Activated CD4-positive, alpha-beta T cell treated with anti-CD3 and anti-CD28 coated beads for 36 hours (primary cell): ENCODE measurements at places on chromosomes 7 and 10.

DNA sequence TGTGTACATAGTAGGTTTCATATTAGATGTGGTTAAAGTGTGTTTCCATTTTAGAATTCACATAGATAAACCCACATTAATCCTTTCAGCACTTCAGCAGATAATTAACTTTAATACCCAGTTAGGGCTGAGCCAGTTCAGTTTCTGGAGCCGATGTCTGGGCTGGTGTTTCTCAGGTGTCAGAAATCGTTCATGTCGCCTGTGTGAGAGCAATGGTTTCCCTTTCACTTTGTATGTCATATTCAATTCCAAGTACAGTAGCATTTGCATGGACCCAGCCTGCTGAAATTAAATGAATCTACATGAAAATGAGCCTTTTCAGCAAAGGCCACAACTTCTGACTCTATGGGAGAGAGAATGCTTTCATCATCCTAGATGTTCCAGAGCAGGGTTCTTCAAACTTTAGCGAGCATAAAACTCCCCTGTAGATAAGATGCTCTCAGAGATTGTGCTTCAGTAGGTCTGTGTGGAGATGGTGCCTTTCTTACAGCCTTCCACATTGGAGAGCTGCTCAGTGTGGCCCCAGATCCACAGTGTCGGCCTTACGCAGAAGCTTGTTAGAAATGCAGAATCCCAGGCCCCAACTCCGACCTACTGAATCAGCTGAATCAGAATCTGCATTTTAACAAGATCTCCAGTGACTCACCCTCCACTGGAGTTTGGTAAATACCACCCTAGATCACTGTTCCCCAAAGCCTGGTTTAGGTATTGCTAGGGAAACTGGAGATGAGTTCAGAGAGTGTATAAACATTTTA, 19.6 kb downstream of the WIPF3 start:
- no peak for DNase-seq

- DNase-seq = no peak
These were observed 20.4 kb downstream of the ZAN start for GRCh38 chr7:100753750-100754149.

- DNase-seq = no peak
These were observed 461.9 kb downstream of the KCNMA1 start for GRCh38 chr10:77175631-77176222.

GRCh38 chr7:74290553-74290950, 1.3 kb downstream of the CLIP2 start:
- no peak for DNase-seq

DNA sequence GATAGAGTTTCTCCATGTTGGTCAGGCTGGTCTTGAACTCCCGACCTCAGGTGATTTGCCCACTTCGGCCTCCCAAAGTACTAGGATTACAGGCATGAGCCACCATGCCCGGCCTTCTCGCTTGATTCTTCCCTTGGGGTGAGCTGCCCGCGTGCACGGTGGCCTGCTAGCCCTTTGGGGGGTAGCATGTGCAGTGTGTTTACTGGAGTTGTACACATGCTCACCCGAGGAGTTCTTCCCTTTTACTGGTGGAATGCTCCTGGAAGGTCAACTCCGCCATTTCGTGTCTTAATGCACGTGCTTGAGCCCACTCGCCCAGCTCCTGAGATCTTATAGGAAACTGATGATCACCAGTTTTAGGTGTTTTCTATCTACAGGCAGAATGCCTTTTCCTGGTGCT, 17.0 kb upstream of the ADAMTS14 start:
- no peak for DNase-seq

- DNase-seq = no peak
These were observed 36.0 kb upstream of the DLD start for GRCh38 chr7:107854989-107855388.

DNA sequence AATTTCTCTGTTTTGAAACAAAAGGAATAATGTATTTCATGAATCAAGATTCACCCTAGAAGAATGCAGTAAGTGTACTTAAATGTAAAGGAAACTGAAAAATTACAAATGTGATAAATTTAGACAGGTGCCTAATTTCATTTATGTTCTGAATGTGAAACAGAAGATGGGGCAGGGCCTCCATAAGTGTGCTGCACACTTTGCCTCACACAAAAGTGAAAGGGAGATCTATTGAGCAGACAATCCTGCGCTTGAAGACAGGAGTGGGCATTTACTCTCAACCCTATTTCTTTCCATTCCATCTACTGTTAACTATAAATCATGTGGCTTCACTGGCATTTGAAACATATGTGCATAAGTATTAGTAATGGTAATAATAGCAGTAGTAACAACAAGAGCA, 36.2 kb downstream of the GNG11 start:
- DNase-seq = no peak

DNA sequence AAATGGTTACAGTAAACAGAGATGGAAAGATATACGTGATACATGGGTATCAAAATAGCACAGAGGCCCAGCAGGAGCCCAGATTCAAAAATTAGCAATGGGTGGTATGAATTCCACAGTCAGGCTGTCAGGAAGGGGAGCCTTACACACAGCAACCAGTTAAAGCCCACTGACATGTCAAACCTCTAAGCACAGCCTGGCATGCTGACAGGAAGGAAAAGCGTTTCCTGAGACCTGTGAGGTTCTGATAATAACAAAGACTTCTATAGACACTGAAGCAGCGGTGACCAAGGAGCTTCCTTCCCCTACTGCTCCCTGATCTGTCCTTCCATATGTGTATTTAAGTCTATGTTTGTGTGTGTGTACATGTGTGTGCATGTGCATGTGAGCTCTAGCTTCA, 89.9 kb downstream of the PHYHIPL start:
- DNase-seq = no peak

GRCh38 chr10:97915346-97916131, 65.9 kb downstream of the GOLGA7B start:
- no peak for DNase-seq

- DNase-seq = no peak
These were observed 98.0 kb downstream of the TEX36 start for GRCh38 chr10:125584954-125585353.

- DNase-seq = no peak
These were observed 59.2 kb downstream of the SLC13A1 start for GRCh38 chr7:123140561-123140960.

DNA sequence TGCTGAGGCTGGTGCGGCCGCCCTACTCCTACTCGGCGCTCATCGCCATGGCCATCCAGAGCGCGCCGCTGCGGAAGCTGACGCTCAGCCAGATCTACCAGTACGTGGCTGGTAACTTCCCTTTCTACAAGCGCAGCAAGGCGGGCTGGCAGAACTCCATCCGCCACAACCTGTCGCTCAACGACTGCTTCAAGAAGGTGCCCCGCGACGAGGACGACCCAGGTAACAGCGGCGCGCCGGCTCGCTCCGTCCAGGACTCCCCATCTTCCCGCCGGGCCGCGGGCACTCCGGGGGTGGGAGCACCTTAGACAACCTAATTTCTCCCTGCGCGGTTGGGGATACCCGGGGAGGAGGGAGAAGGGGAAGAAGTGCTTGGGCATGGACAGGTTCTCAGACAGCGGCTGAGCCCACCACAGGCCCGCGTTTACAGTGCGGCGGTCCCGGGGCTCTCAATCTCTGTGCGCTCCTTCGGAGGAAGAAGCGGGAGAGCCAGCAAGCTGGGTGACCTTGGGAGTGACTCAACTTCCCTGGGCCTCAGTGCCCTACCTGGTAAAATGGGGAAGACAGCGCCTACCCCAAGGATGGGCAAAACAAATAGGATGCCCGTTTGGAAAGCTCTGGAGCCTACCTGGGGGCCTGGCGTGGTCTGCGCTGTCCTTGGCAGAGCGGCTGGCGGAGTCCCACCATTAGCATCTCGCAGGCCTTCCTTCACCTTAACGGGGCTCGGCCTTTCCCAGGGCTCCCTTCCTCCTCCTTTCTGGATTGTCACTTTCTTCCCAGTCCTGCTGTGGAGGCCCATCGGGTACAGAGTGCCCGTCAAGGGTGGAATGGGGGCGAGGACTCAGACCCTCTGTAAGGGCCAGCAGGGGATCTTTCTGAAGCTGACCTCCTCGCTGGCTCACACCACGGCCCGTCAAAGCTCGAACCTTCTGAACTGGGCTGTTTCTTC, 852 bp downstream of the FOXI2 start:
- no peak for DNase-seq

GRCh38 chr10:132550366-132551092, 12.9 kb downstream of the INPP5A start:
- DNase-seq = no peak

DNA sequence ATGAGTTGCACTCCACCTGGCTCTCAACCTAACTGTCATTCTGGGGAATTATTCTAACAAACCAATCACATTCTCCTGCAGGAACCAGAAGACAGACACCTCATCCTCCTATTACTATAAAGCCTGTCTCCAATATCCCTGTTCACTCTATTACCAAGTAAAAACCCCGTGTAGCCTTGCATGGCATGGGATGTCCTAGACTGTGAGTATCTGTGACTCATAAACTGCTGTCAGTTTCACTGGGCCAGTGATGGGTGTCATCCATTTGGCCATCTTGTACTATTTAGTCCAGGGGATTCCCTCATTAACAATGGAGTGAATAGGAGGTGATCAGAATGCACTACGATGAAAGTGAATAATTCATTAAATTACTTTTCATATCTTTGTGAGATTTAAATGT, 608.7 kb downstream of the DNAJB9 start:
- no peak for DNase-seq

DNA sequence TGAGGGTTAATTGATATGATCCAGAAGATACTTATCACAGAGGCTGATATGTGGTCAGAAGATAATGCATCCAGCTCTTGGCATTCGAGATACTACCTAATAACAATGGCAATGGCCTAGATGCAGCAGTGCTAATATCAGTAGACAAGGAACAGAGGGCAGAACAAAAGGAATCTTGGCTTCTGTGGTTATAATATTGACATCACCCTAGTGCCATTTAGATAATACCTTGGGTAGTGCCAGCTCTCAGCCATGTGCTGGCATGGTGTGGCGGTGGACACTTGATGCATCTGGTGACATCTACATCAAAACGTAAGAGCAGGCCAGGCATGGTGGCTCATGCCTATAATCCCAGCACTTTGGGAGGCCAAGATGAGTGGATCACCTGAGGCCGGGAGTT, 101.8 kb downstream of the CALN1 start:
- no peak for DNase-seq

GRCh38 chr7:36217211-36217960, 64.3 kb downstream of the EEPD1 start:
- no peak for DNase-seq

- no peak for DNase-seq
These were observed 104.0 kb downstream of the RALA start for GRCh38 chr7:39727231-39728012.

GRCh38 chr7:151382079-151382885, 27.6 kb downstream of the WDR86 start:
- DNase-seq = peak; percentile 41

GRCh38 chr10:114100848-114101741, 57.4 kb downstream of the ADRB1 start:
- DNase-seq = peak; percentile 38

GRCh38 chr7:49669285-49669684, 104.2 kb upstream of the VWC2 start:
- no peak for DNase-seq

- no peak for DNase-seq
These were observed 186.1 kb upstream of the ZWINT start for GRCh38 chr10:56547163-56547562.

- no peak for DNase-seq
These were observed 1.6 kb downstream of the POLR1F start for GRCh38 chr7:19707240-19707639.

DNA sequence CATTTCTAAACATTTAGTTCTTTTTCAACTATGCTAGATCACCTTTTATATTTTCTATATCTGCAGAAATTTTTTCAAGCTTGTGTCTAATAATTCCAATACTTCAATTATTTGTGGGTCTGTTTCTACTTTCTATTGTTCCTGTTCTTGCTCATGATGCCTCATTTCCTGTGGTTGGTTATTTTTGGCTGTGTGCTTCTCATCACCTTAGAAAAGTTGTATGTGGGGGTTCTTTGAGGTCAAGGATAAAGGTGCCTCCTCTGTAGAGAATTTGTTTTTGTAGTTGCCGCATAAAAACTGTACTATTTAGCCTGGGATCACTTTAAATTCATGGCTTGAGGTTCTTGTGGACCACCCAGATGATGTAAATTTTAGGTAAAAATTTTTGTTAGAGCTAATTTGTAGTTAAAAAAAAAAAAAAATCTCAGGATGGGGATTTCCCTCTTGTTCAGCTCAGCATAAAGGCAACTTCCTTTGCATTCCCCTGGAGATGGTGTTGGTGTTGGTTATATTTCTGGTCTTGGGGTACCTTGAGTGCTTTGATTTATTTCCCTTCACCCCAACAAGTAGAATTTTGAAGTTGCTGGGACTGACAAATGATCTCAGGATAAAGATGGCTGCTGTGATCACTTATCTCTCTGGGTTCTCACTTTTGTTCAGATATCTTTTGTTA, 27.0 kb upstream of the JAZF1 start:
- DNase-seq = no peak

DNA sequence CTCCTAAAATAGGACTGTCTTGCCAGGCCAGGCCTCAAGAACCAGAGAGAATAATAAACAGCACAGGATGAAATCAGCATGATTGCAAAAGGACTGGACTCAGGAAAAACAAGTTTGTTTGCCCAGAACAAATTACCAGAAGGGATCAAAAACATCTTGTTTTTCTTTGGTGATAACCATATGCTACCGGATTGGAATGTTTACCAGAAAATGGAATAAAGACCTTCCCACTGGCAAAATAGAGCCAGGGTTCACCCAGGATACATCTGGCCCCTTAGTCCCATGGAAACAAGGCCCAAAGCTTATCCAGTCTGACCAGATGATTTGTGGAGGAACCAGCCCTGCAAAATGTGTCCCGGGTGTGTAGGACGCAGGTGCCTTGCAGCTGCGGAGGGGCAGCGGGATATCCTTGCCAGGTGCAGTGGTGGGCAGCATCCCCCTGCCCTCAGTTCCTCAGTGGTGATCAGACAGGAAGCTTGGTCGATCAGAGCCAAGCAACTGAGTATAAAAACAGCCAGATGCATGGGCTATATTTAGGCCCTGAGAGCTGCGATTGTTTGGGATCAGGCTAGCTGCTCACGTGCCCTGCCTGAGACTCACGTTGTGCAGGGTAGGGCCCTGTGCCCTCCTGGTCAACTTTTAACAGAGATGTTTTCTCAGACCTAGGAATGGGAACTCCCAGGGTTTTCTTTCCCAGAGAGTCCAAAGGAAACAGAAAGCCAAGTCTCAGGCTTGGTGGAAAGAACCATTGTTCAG, 4.6 kb upstream of the ZNF22 start:
- DNase-seq = no peak

DNA sequence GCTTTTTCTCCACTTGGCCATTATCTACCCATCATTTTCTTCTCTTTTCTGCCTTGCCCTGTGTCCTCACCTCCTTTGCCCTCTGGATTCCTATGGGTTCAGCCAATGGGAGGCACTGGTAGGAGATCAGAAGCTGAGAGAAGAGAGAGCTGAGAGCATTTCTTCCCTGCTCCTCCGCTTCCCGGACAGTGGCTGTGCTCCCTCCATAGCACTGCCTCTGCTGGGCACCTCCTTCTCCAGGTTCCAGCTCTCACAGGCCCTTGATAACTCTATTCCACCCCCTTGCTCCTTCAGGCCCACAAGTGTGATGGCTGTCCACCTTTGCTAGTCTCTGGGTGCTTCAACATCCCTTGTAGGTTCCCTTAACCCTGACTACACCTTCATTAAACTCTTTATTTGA, 79.6 kb downstream of the LSM5 start:
- no peak for DNase-seq
